ENCODE measurements at places on chromosomes 7 and 10.

DNA sequence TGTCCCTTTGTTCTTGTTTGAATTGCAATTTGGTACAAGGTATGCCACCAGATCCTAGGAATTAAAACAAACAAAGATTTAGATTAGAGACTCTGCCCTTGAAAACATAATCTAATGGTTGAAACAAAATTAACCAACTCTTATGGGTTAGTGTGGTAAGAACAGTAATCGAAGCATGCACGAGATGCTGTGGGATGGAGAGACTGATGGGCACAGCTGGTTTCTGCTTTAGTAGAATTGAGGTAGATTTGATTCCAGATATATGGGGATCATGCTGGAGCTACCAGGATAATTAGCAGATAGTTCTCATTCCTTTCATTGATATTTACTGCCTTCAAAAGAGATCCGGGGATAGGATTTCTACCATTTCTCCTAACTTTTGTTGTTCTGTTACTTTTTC is 20.4 kb upstream of the SEMA4G start:
- no peak for DNase-seq

GRCh38 chr7:83646027-83646426 is 2.9 kb downstream of the SEMA3E start:
- DNase-seq = no peak

GRCh38 chr10:85849315-85849714 is 517.3 kb downstream of the GRID1 start:
- DNase-seq = no peak

DNA sequence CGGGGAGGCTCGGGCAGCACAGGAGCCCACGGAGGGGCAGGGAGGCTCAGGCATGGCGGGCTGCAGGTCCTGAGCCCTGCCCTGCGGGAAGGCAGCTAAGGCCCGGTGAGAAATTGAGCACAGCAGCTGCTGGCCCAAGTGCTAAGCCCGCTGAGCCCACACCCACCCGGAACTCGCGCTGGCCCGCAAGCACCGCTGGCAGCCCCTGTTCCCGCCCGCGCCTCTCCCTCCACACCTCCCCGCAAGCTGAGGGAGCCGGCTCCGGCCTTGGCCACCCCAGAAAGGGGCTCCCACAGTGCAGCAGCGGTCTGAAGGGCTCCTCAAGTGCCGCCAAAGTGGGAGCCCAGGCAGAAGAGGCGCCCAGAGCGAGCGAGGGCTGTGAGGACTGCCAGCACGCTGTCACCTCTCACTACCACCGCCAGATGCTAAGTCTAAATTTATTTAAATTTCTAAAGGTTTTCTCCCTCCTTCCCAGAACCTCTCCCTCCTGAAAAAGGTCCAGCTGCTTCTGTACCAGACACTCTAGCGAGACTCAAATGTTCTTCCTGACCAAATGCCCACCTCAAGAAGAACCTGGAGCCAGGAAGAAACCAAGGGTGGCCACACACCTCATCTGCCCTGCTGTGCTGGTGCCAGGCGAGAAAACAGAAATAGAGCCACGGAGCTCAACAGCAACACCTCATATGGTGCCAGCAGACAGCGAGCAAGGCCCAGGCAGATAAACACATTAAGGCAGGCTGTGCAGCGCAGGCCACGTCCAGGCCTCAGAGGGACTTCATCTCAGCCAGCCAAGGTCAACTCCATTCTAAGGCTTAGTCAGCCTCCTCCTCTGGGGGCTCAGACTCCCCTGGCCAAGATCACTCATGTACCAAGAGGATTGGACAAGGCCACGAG is 47.0 kb downstream of the KCNMA1 start:
- DNase-seq = no peak

DNA sequence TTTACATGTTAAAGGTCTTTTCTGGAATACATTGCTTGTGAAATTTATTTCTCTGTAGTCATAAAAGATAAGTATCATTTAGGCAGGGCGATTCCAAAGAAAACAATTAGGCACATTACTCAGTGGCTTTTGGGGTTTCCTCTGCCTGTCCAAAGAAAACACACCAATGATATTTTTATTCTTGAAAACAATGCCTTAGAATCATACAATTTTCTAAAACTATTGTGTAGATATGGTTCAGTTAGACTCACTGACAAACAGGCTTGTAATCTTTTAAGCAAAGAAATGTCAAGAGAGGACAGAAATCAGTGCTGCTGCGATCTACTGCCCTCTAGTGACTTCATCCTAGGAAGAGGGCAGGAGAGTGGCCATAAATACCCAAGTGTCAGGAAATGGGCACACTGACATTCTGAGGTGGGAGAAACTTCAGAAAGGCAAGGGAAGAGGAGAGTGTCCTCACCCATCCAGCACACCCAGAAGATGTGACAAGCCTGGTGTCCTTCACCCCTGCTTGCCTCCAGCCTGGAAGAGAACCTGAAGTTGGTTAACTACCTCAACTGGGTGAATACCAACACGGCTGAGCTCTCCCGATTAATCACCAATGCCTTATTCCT is 120.5 kb downstream of the GALNT11 start:
- peak; percentile 36 for DNase-seq

DNA sequence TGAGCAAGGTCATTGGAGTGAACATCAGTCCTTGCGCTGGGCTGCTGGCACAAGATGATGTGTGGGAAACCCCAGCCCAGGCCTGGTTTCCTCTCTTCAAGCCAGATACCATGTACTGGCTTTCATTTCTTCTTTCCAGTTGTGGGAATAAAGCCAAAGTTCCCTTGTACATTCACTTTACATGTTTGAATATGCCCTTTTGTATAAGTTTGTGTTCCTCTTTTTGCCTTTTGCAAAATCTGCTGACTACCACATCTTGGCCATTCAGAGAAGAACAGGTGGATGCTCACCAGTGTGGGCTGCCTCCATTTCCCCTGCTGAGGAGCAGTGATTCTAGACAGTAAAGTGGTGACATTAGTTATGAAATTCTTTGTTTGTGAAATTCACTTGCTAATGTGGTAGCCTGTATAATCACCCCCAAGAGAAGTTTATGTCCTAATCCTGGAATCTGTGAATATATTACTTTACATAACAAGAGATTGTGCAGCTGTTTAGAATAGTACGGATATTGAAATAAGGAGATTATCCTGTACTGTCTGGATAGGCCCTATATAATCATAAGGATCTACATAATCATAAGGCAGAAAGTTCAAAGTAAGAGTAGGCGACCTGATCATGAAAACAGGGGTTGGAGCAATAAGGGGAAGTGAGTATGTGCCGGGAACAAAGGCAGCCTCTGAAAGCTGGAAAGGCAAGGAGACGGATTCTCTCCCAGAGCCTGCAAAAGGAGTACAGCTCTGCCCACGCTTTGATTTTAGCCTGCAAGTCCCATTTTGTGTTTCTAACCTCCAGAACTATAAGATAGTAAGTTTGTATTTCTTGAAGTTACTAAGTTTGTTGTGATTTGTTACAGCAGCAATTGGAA is 18.8 kb upstream of the AOAH start:
- no peak for DNase-seq

DNA sequence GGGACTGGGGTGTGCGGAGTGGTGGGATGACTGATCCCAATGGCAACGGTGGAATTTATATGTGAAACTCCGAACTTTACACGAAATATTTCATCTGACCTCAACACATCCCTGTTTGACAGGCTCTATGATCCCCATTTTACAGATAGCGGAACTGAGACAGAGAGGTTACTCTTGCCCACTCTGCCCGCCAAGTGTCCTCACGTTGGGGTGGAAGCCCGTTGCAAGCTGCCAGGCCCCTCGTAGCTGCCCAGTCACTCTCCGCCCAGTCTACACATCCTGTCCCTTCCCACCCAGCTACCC is 397 bp upstream of the NFE2L3 start:
- DNase-seq = no peak

DNA sequence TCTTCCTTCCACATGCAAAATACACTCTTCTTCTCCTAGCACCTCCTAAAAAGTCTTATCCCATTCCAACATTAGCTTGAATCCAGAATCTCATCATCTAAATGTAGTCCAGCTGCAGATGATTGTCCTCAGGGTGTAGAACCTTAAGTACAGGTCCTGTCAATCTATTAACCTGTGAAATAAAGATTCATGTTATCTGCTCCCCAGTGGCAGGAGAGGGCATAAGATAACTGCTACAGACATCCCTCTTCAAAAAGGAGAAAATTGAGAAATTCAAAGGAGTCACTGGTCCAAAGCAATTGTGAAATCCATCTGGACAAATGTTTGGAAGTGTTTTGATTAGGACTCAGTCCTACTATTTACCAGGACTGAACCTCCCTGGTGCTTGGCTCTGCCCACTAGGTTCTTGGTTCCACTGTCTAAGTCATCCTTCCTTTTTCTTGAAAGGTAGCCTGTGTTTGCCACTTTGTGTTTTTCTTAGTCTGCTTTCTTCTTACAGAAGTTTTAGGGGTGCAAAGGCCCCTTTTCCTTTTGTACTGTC is 96.2 kb downstream of the ADD3 start:
- DNase-seq = no peak

DNA sequence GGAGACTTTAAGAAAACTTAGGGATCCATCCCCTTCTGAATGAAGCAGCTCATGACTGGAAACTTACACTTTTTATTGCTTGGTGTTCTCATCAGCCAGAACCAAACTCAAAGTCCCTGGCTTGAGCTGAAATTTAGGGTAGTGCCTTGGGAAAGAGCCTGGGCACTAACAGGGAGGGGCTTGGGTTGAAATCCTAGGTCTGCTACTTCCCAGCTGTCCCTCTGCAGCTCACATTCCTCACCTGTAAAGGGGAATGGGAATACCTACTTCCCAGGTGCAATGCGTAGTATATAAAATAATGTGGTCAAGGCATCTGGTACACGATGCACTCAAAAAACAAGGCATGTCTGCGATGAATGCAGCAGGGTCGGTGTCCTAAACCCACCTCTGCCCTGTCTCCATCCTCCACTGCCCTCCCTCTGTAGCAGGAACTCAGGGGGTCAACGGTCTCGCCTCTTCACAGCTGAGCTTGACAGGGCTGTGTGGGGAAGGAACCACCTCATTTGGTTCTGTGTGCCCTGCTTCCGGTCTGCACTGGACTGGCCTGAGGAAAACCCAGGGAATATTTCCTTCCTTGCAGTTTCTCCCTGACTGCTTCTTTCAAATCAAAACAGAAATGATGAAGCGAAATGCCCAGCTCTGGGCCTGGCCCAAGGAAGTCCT is 80.0 kb downstream of the COBL start:
- no peak for DNase-seq

- DNase-seq = no peak
These were observed 43.5 kb downstream of the KMT2E start for GRCh38 chr7:105057472-105057871.

- no peak for DNase-seq
These were observed 283.8 kb upstream of the C7orf33 start for GRCh38 chr7:148306759-148307158.

- peak; percentile 36 for DNase-seq
These were observed 10.9 kb downstream of the TECPR1 start for GRCh38 chr7:98240961-98241673.

- DNase-seq = no peak
These were observed 18.4 kb upstream of the MACROH2A2 start for GRCh38 chr10:70034232-70034631.

DNA sequence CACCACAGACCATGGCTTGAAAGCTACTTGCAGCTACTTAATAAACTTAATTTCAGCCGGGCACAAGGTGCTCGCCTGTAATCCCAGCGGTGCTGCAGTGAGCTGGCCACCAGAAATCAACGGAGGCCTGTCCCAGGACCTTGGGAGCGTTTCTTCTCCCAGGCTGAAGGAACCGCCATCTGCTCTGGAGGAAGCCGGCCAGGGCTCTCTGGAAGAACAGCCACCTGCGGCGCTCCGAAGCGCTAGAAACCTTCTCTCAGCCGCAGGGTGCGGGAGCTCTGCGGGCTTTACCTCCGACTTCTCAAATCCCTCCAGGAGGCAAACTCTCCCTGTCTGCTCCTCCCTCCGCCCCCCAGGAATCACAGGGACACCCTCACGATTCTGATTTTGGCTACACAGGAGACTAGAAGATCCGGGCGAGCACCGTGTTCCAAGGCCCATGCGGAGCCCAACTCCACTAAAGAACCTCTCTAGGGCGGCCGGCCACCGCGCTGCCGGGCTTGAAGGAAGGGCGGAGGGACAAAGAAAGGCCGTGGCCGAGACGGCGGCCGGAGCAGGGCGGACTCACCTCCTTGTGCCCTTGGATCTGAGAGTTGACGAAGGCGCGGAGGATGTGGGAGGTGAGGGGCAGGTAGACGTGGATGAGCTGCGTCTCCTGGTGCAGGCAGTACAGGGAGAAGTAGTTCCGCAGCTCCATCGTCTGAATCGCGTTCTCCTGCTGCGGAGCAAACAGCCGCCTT is 14.4 kb downstream of the NUDT1 start:
- no peak for DNase-seq

DNA sequence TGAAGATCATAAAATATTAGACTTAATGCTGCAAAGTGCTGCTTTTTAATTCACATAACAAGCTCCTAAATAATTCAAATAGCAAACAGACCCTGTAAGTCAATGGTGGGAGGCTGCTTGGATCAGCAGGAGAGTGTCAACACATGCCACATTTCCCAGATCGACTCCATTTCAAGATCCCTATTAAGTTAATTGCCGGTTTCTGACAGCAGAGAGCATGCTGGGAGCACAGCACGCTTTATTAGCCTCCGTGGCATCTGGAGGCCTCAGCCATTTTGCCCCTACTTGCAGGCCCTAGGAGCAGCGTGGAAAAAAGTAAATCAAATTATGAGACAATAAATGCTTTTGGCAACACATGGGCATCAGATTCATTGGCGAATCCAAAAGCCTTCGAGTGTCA is 201.0 kb downstream of the EMX2 start:
- DNase-seq = no peak

DNA sequence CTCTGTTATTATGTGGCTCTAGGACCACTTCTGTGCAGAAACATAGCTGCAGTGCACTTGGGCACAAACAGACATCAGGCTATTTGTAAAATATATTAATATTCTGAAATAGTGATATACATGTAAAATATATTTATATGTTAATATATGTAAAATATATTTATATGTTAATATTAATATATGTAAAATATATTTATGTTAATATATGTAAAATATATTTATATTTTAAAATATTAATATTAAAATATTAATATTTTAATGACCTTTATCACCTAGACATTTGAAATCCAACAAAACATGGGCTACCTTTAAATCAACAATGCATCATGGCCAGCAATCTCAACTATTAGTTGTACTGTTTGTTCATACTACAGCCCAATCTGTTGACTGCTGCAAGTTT is 347.2 kb downstream of the CALN1 start:
- DNase-seq = no peak

- DNase-seq = no peak
These were observed 19.4 kb downstream of the TRPV5 start for GRCh38 chr7:142914121-142914520.

DNA sequence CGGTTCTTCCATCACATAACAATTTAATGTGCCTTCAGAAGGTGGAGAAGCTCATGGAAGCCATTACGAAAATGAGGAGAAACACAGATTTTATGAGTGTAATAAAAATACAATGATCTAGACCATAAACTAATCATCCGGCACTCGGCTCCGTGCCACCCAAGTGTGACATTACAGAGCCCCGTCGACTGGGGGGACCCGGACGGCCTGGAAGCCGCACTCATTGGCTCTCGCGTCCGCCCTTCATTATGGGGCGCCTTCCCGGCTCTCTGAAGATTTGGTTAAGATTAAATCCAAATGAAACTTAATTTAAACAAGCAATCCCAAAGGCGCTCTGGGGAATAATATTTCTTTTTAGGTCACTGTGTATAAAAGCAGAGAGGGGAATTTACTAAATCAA is 242.6 kb downstream of the DNAJB6 start:
- no peak for DNase-seq

Data from NT2/D1 (cell line).